ENCODE measurements at places on chromosomes 3 and 15. TPM values are rescaled to one million over a fixed set of nuclear protein-coding genes. Genes with fewer than 3 reads are reported as not detected.

DNA sequence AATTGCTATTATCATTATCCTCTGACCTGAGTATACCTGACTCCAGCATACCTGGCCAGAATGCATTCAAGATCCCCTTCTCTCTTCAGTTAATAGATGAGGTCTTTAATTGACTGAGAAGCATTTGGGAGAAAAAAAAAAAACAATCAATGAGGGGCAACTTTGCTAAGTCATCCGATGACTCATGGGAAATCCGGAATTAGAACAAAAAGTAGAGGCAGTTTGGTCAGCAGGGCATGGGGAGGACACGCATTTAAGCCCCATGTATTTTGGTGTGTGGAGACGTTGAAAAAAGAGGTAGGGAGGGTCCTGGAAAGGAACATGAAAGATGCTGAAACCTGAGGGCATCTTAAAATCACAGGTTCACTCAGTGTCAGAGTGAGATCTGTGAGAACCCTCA is 256.2 kb downstream of the RORA start:
- H3K4me1 ChIP-seq, result peaks cover 41% of the 10 kb centered on the region
- H3K27ac ChIP-seq, result peak overlapping the region; percentile 89
- H3K4me3 ChIP-seq, result no peak overlapping the region
- H3K36me3 ChIP-seq, result no peaks in the 10 kb centered on the region
- peak; percentile 70 for DNase-seq
- H3K27me3 ChIP-seq, result no peaks in the 10 kb centered on the region

- no peaks in the 10 kb centered on the region for H3K4me1 ChIP-seq
- peak; percentile 39 for DNase-seq
- no peak overlapping the region for H3K27ac ChIP-seq
Observed at GRCh38 chr3:132268956-132269355, 48.3 kb upstream of the ACP3 start.

DNA sequence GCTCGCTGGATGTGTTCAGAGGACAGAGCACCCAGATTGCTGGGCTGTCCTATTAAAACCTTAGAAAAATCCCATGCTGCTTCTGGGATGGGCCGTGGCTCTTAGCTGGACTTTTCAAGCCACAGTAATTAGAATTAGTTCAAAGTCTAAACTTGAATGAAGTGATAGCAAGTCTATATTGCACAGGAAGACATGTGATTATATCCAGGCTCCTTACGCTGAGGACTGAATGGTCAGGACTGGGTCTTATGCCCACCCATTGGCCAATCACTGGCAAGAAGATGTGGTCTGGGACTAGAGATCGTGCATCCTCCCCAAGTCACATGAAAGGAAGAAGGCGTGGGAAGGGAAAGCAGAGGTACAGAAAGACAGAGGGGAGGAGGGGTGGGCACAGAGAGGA is 227.6 kb downstream of the FAM43A start:
- H3K4me1 ChIP-seq, result no peaks in the 10 kb centered on the region
- H3K27me3 ChIP-seq, result no peaks in the 10 kb centered on the region
- no peak overlapping the region for H3K27ac ChIP-seq
- H3K4me3 ChIP-seq, result no peak overlapping the region
- no peaks in the 10 kb centered on the region for H3K36me3 ChIP-seq
- no peak for DNase-seq

Gene GOLGA6D
- total RNA-seq, result not detected

Gene SAMD7
- not detected for total RNA-seq

- no peak overlapping the region for H3K27ac ChIP-seq
- H3K27me3 ChIP-seq, result no peaks in the 10 kb centered on the region
- no peaks in the 10 kb centered on the region for H3K4me1 ChIP-seq
- DNase-seq, result no peak
- no peak overlapping the region for H3K4me3 ChIP-seq
- no peaks in the 10 kb centered on the region for H3K36me3 ChIP-seq
Observed at GRCh38 chr15:96737408-96737807, 406.9 kb downstream of the NR2F2 start.

DNA sequence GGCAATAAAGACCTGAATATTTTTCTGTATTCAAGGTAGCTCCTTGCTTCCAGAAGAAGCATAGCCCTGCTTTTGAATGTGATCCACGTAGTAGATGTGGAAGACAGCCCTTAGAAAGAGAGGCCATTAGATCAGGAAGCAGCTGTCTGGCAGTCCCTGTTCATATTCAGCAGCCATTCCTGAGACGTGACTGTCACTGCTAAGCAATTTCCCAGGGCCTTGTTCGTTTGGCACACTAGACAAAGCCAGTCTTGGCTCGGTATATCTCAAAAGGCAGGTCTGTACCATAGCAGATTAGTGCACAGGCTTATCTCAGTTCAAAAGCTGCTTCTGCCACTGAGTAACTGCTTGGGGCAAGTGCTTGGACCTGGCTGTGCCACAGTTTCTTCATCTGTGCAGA is 287.8 kb upstream of the MCTP2 start:
- no peaks in the 10 kb centered on the region for H3K4me1 ChIP-seq
- no peak overlapping the region for H3K27ac ChIP-seq
- peak; percentile 58 for DNase-seq

DNA sequence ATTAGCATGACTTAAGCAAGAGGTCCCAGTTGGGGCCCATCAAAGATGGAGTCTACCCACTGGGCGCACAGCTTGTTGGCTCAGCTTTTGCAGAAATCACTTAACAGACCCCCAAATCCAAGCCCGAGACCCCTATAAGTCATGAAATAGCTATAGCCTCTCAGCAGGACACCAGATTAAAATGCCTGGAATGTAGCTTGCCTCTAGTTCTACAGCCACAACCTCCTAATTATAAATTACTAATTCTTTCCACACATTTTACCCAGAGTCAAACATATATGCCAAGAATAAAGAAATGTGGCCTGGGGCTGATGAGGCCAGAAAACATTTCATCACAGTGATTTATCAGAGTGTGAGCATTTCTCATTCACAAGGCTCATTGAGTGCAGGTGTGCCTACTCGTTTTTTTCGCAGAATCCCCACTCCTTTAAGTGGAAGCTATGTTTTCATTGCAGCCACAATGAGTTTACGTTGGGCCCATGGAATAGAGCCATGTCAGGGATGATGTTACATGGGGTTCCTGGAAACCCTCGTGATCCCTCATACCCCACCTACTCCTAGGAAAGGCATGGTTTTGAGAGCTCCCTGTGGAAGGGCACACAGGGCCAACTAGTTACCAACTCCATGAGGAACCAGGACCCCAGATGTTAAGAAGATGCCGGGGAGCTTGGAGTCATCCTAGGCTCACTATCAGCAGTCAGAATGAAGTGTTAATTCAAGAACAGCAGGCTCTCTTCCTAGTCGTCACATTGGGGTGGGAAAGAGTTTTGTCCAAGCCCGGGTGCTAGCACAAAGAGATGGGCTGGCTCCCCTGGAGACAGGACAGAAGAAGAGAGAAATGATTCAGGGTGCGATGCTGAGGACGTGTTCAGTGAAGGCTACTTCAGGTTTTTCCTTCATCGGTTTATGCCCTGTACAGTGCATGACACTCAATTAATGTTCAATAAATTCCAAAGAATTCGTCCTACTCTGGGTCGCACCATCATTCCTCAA is 90.2 kb upstream of the ABHD17C start:
- no peaks in the 10 kb centered on the region for H3K36me3 ChIP-seq
- no peaks in the 10 kb centered on the region for H3K4me1 ChIP-seq
- no peaks in the 10 kb centered on the region for H3K27me3 ChIP-seq
- no peak overlapping the region for H3K4me3 ChIP-seq
- H3K27ac ChIP-seq, result no peak overlapping the region

Gene MRAS
- total RNA-seq, result 48.0 TPM

- no peaks in the 10 kb centered on the region for H3K27me3 ChIP-seq
- H3K27ac ChIP-seq, result peak overlapping the region; percentile 95
- DNase-seq, result peak; percentile 91
- H3K4me3 ChIP-seq, result no peak overlapping the region
Observed at GRCh38 chr3:195151866-195152541, 119.0 kb downstream of the XXYLT1 start.

- H3K27me3 ChIP-seq, result no peaks in the 10 kb centered on the region
- H3K27ac ChIP-seq, result no peak overlapping the region
- H3K36me3 ChIP-seq, result no peaks in the 10 kb centered on the region
- DNase-seq, result peak; percentile 40
- peaks cover 2% of the 10 kb centered on the region for H3K4me1 ChIP-seq
- H3K4me3 ChIP-seq, result no peak overlapping the region
Observed at GRCh38 chr3:152780553-152780952, 54.4 kb upstream of the P2RY1 start.

GRCh38 chr3:54783611-54784010 is 144.2 kb downstream of the LRTM1 start:
- H3K27ac ChIP-seq, result no peak overlapping the region
- H3K27me3 ChIP-seq, result no peaks in the 10 kb centered on the region
- no peaks in the 10 kb centered on the region for H3K36me3 ChIP-seq
- no peaks in the 10 kb centered on the region for H3K4me1 ChIP-seq
- no peak overlapping the region for H3K4me3 ChIP-seq

GRCh38 chr3:152466784-152467183 is 198.1 kb downstream of the MBNL1 start:
- H3K4me3 ChIP-seq, result no peak overlapping the region
- no peaks in the 10 kb centered on the region for H3K36me3 ChIP-seq
- no peaks in the 10 kb centered on the region for H3K4me1 ChIP-seq
